Epithelial cell of esophagus (primary cell): ENCODE measurements at places on chromosomes 1 and 21.

DNA sequence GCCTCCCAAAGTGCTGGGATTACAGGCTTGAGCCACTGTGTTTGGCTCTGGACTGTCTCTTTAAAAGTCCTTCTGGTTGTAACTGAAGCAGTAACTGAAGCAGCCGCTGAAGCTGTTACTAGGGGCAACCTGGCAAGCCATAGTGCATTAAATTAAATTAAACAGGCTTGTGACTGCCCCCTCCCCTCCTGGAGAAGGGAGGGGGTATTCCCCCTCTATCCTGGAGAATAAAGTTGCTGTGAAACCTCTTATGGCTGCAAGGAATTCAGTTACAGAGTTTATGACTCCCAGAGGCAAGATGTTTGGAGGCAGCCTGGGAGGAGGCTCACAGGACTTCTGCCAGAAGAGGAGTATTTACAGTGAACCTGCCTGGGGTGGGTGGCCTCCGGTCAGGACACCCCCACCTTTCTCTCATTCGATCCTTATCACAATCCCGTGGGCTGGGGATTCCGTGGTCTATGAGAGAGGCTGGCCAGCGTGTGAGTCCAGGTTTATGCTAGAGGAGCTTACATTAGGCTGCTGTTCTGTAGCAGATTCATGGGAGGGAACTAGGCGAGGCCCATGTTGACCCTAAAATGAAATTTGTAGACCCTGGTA, 8.3 kb downstream of the TTC22 start:
- DNase-seq = no peak

GRCh38 chr1:5250336-5250735, 595.9 kb downstream of the AJAP1 start:
- DNase-seq = no peak

DNA sequence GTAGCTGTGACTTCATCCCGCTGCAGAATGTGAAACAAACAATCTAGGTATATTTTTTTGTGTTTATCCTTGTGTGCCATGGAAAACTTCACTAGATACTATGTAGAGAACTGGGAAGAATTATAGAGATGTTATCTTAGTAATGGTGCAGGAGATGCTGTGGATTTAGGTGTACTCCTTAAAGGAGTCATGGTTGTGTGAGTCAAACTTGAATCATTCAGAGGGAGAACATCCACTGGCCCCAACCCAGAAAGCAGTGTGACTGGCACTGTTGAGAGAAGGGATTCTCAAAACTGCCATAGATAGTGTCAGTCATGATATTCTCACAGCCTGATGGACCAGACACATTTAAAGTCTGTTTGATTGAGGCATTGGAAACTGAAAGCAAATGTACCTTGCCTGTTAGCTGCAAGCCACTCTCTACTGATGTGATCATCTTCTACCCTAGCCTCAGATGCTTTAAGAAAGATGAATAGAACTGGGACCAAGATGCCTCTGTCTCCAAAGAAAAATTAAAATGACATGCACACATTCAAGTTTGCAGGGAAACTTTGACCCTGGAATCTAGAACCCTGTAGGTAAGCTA, 754.6 kb downstream of the MRPL39 start:
- DNase-seq = no peak

GRCh38 chr1:10415211-10415930, 14.9 kb upstream of the CENPS start:
- peak; percentile 80 for DNase-seq

- DNase-seq = no peak
Observed at GRCh38 chr1:38175121-38175520, 128.5 kb upstream of the POU3F1 start.

- no peak for DNase-seq
Observed at GRCh38 chr1:46186076-46186475, 9.8 kb upstream of the P3R3URF start.

GRCh38 chr1:76763738-76764137, 103.5 kb upstream of the ST6GALNAC5 start:
- DNase-seq = no peak

DNA sequence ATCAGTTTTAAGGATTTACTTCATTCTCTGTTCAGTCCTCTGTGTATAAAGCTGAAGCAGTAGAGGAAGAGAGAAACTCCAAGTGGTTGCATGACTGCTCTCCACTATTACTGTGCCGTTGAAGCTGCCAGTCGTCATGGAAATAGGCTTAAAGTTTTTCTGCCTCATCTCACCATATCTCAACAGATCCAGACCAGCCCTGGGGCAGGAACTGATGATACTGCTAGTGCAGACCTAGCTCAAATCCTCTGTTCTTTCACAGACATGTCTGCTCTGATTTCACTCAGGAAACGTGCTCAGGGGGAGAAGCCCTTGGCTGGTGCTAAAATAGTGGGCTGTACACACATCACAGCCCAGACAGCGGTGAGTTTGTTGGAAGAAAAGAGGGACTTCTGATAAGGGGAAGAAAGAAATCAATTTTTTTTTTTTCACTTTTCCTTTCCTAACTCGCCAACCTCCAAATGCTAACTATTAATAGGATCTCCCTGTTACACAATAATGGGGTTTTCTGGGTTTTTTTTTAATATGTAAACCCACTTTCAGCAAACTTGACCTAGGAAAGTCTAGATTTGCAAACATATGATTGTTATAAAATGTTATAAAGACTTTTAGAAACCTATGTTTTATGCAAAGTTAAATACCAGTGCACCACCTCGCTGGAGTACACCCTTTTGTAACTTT, 22.2 kb upstream of the STRIP1 start:
- no peak for DNase-seq

GRCh38 chr1:18859560-18859959, at the start of gene TAS1R2:
Gene TAS1R2, minus strand, starts transcription at chr1:18859660. Its CDS starts 0 bp downstream, at chr1:18859660.
- DNase-seq = no peak

DNA sequence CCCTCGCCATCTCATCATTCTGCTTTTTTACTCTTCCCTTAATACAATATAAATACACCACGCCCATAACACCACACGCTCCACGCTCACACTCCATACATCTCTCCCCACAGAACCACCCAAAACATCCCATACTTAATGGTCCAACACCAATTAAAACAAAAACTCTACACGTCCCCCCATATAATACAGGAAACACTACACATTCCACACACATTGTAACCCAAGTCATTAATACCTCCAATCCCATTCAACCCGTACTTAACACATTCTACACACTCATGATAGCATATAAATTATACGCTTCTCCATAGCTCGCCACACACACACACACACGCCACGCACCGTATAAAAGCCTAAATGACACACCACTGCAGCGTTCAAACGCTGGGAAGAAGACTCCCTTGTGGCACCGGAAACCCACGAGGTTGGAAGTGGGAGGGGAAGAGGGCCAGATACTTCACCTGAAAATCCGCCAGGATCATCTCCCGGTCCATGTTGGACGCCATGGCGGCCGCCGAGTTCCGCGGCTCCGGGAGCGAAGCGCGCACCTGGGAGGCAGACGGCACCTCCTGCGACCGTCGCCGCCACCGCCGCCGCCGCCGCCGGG, 659 bp downstream of the FAF1 start:
- peak; percentile 65 for DNase-seq

GRCh38 chr1:64077281-64077940, 126.0 kb upstream of the UBE2U start:
- DNase-seq = peak; percentile 91

DNA sequence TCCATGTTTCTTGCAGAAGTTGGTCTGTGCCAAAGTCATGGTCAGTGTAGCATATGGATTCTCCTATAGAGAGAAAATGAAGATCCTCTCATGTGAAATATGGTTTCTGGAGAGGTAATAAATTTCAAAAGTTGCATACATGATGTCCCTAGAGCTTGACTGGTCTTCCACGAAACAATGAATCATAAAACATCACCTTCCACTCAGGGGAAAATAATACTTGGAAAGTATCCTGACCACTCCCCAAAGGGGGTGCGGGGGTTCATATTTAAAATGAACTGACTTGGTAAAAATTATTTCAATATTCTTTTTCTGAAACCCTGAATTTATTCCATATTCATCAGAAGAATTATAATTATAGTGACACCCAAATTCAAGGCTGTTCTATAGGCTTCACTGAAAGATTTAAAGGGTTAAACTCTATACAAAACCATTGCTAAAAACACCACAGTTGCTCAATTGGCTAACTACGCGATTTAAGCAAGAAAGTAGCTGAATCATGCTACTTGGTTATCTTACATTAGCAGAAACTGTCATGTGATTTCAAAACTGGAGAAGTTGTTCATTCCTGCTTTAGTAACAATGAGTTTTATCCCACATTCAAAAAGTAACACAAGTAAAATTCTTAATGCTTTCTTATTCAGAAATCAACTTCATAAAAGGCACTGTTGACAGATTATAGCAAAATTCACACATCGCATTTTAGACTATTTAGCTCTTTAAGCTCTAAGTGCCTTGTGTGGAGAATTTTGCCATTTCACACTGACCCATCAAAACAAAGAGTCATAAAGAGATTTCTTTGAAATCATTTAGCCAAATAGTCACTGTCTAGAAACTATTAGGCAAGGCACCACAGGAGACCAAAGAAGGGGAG, 5.3 kb downstream of the CREG1 start:
- peak; percentile 75 for DNase-seq

GRCh38 chr1:217734973-217735372, 103.8 kb downstream of the SPATA17 start:
- DNase-seq = peak; percentile 64

DNA sequence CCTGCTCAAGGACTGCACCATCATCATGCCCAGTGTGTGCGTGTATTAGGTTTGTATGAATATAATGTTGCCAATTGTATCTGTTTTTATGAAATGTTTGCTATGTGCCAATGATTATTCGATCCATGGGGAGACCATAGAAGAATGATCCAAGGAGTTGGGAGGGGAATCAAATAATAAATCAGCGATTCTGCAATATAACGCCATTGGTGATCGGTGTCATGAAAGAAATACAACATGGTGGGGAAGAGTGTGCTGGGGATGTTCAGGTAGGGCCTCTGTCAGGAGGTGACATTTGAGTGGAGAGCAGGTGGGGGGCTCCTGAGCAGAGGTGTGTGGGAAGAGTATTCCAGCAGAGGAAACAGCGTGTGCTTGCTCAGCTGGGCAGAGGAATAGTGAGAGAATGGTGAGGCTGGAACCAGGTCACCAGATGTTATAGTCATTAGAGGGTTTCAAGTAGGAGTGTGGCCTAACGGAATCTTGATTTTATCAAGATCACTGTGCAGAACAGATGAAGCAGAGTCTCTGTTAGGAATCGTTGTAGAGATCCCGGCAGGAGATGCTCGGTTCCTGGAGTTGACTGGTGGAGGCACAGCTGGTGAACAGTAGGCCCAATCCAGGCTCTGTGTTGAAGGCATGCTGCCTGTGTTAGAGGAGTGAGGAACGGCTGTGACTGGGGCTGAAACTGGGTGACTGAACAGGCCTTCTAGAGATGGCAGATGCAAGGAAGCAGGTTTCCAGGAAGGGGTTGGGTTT, 2.9 kb upstream of the ZNF496 start:
- no peak for DNase-seq

GRCh38 chr1:112791723-112792104, 76.6 kb upstream of the PPM1J start:
- no peak for DNase-seq

- DNase-seq = no peak
Observed at GRCh38 chr1:189253601-189254350, 1223.9 kb downstream of the BRINP3 start.

DNA sequence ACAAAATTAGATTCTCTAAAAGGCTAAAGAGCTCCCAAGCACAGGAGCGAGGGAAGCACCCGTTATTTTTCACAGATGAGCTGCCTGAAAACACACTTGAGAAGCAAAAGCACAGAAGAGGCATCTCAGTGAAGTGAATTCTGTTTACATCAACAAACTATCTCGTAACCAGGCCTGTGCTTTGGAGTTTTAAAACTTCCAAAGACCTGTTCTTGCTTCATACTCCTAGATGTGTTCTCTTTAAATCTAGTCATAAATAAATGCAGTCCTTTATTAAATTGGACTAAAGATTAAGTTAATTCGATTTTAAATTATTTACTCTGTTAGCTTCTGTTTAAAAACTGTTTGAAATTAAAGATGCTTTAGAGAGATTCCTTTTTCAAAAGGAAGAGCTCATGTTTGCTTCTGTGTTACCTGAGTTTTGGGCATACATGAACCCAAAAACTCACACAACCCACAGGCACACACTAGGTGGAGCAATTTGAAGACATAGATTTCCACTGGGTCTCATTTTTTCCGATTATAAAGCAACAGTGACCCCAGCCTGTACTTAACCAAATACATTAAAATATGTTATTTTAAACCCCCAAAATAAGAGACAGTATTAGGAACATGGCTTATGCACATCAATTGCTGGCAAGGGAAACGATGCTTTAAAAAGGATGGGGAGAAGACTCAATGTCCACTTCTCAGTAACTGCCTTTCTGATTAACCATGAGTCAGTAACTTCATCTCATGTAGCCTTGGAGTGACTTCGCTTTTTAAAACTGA, 648.2 kb downstream of the SMYD3 start:
- DNase-seq = peak; percentile 11

- DNase-seq = no peak
Observed at GRCh38 chr1:36638268-36638667, 155.6 kb upstream of the CSF3R start.

DNA sequence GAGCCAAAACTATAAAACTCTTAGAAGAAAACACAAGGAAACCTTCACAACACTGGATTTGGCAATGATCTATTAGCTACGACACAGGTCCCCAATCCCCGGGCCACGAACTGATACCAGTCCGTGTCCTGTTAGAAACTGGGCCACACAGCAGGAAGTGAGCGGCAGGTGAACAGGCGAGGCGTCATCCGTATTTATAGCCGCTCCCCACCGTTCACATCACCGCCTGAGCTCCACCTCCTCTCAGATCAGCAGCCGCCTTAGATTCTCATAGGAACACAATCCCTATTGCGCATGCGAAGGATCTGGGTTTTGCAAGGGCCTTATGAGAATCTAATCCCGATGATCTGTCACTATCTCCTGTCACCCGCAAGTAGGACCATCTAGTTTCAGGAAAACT, 11.9 kb downstream of the TFB2M start:
- DNase-seq = no peak

- DNase-seq = peak; percentile 36
Observed at GRCh38 chr1:39729030-39729429, 9.7 kb upstream of the PPIE start.

GRCh38 chr1:193709607-193710006, 523.2 kb upstream of the B3GALT2 start:
- peak; percentile 81 for DNase-seq

GRCh38 chr1:6912518-6912917, 127.3 kb downstream of the CAMTA1 start:
- no peak for DNase-seq

- no peak for DNase-seq
Observed at GRCh38 chr1:11955221-11955620, 20.7 kb downstream of the PLOD1 start.

GRCh38 chr1:25541425-25541824, 2.0 kb upstream of the LDLRAP1 start:
- no peak for DNase-seq

DNA sequence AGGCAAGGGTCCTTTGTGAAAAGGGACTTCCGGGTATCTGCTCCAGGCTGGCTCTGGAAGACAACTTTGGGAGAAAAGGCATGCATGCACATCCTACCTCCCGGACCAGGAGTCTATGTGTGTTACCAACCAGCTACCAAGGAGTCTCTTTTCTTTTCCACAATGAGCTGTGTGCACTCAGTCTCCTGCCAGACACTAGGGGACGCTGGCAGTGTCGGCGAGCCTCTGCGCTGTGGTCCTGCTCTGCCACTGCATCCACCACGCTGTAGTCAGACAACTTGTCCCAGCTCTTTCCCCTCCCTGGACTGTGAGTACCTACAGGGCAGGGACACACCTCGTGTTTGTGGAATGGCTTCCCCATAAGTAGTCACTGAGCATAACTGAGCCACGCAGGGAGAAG, 5.1 kb upstream of the SSR2 start:
- peak; percentile 50 for DNase-seq

- no peak for DNase-seq
Observed at GRCh38 chr1:184023171-184023570, 14.4 kb downstream of the COLGALT2 start.

GRCh38 chr1:234214129-234214910, 158.9 kb upstream of the COA6 start:
- DNase-seq = peak; percentile 54
